Left renal cortex interstitium (tissue), 4 donors: ENCODE measurements at places on chromosomes 7 and 10.

DNA sequence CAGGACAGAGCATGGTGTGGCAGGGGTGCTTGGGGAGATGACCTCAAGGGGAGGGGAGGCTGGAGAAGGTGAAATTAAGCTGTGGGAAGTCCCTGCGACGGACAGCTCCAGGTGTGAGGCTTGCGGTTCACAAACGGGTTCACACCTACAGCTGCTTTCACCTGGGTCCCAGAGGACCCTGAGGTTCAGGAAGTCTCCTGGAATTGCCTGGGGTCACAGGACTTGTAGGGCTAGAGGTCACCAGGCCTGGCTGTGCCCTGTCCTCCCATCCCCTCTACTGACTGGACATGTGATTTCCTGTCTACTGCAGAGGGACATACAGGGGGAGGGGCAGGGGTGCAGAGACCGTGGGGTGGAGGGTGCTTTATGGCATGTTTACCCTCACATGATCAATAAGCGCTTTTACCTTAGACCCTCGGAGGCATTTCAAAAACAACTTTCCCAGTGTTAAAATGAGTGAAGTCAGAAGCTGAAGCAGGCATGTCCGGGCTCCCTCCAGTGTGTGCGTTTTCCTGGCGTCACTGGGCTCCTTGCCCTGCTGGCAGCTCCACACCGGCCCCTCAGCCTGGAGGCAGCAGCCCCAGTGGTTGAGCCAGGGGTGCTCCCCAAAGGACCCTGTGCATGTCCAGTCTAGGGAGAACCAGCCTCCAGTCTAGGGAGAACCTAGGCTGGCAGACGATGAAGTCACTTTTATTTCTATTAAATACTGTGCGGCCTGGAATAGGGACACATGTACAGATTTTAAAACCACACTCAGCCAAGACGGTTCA lies 66.6 kb upstream of the IGFBP3 start:
- DNase-seq = no peak

DNA sequence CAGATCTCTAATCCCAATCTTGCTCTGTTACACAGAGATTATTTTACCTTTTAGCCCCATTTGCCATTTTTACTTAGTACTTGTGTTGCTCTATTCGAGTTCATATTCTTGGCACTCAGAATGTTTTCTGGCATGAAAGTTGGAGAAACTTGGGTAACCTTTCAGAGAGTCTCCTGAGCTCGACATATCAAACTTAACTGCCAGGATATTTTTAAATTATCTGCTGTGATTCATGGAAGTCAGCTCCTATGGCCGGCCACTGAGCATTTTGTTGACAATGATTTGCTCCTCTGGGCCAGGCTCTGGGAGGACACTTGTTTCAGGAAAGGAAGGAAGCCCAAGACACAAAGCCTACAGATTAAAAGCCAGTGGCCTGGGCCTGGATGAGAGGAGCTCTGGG lies 396.7 kb downstream of the TNS3 start:
- no peak for DNase-seq

- no peak for DNase-seq
Measured at GRCh38 chr10:72106154-72106849, 18.0 kb upstream of the SPOCK2 start.

DNA sequence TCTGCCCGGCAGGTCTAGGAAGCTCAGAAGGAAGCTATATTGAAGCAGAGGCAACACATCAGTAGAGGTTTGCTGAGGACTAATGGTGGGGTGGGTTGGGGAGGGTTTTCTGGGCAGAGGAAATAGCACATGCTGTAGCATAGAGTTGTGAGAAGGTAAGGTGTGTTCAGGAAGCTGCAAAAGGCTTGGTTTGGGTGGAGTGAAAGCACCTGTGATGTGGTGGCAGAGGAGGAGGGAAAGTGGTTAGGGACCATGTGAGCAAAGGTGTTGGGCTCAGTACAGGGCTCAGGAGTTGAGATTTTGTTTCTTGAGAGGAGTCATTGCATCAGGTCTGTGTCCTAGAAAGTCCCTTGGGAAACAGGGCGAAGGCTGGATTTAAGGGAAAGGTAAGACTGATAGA lies 294.6 kb downstream of the SORCS3 start:
- no peak for DNase-seq

- DNase-seq = no peak
Measured at GRCh38 chr10:131199646-131200045, 111.9 kb downstream of the TCERG1L start.

DNA sequence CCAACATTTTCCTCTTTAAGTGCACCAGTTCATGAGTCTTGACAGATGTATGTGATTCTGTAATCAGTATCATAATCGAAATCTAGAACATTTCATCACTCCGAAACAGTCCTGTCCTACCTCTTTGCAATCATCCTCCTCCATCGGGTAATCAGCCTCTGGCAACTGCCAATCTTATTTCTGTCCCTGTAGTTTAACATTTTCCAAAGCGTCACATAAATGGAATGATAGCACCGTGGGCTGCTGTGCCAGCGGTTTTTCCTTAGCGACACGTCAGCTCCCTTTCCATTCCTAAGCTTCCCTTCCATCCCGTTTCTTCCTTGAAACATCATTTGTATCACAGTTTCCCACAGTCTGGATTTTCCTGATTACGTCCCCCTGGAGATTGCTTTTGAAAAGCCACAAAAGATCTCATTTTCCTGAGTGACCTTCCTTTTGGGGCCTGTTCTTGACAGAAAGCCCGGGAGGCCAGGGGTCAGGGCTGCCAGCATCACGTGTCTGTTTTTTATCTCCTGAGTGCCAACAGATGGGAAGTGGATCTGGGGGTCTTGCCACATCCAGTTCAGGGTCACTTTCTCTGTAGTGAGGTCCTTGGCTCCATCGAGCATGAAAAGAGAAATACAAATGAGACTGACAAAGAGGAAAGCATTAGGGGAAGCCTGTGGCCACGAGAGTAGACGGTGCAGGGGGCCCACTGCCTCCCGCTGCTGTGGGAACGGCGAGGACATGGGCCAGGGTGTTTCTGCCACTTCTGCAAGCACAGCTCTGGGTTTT lies 31.6 kb downstream of the TMEM120A start:
- no peak for DNase-seq

DNA sequence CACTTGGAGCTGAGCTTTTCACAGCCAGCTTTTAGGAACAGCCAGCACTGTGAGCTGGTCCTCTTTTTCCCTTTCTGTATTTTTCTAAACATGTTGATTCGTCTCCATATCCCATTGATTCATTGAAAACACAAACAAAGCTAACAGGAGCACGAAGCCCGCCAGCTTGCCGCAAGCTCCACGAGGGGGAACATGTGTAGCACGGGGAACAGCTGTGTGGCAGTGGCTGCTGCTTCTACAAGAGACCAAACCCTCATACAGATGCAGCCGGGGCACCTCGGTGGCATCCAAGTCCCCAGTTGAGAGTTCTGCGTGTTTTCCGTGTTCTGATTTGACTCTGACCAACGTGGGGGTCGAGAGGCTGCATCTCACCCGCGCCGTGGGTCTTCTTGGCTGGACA lies 80.8 kb upstream of the SH2B2 start:
- DNase-seq = no peak
